ENCODE measurements at places on chromosomes 6 and 20.

DNA sequence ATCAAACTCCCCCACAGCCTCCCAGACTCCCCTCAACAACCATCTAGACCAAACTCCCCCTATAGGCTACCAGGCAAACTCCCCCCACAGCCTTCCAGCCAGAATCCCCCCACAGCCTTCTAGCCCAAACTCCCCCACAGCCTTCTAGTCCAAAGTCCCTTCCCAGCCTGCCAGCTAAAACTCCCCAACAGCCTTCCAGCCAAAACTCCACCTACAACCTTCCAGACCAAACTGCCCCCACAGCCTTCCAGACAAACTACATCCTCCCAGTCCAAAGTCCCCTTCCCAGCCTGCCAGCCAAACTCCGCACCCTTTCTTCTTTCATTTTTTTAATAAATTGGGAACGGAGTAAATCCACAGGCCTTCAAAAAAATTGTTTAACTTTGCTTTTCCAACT is 37.4 kb upstream of the SYNDIG1 start:
- no peak for DNase-seq

DNA sequence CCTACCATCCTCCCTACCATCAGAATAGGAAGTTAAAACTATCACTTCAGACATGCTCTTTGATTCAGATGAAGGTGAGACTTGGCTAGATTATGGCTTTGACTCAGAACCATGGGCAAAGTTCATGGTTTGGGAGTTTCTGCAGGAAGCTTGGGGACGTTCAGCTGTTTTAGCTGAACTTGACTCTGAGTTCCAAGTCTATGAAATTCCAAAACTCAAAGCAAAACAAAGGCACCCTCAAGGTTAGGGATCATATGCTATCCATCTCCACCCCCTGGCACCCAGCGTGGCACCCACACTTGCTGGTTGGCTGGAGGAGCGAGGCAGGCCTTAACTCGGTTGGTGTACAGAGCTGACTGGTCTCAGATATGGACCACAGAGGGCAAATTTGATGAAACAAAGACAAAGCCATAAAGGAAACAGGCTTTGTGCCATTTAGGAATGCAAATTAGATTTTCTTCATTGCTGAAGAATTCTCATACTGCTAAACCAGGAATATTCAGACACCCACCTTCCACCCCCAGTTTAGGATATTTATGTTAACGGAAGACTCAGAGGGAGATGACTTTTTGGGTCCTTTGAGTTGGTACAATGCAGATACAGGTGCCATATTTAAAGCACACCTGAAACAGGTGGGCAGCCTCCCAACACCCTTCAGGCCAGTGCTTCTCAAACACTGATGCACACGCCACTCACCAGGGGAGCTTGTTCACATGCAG is 88.4 kb upstream of the SLC22A16 start:
- DNase-seq: no peak

DNA sequence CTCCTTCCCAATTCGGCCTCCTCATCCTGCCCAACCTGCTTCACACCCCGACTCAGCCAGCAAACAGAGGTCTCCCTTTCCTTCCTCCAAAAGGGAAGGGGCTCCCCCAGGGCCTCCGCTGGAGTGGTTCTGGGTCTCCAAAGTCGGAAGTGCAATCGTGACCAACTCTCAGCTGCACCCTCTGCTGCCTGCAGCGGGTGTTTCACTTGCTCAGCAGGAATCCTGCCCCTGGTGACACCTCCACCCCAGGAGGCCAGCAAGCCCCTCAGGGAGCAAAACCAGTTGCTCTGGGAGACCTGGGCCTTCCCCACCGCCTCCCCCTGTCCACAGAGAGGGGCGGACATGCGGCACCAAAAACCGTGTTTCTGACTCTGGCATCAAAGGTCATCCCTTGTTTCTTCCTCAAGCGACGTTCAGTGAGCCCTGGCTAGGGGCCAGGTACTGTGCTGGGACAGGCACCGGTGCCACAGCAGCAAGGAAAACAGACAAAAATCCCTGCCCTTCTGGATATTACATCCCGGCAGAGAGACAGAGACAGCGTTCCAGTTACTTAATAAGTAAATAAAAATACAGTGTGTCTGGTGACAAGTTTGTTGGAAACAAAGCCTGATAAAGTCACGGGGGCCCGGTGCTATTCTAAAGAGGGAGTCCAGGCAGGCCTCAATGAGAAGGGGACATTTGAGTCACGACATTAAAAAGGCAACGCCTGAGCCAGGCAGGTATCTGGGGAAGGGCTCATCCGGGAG is 219.0 kb downstream of the BMP7 start:
- no peak for DNase-seq

DNA sequence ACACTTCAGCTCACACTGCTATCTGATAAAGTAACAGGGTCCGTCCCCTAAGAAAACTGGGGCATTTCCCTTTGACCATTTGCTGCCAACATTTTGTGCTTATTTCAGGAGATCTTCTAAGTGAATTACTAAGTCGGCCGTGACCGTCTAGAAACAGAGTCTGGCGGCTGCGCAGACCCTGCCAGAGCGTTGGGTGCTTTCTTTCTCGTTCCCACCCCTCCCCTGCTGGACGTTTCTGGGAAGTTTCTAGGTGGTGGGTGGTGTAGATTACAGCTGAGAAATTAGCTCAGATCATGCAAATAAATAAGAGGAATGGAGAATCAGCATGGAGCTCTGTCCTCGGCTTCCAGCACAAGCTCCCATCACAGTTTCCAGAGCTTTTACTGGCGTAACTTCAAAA is 128.1 kb downstream of the MYLK4 start:
- no peak for DNase-seq

DNA sequence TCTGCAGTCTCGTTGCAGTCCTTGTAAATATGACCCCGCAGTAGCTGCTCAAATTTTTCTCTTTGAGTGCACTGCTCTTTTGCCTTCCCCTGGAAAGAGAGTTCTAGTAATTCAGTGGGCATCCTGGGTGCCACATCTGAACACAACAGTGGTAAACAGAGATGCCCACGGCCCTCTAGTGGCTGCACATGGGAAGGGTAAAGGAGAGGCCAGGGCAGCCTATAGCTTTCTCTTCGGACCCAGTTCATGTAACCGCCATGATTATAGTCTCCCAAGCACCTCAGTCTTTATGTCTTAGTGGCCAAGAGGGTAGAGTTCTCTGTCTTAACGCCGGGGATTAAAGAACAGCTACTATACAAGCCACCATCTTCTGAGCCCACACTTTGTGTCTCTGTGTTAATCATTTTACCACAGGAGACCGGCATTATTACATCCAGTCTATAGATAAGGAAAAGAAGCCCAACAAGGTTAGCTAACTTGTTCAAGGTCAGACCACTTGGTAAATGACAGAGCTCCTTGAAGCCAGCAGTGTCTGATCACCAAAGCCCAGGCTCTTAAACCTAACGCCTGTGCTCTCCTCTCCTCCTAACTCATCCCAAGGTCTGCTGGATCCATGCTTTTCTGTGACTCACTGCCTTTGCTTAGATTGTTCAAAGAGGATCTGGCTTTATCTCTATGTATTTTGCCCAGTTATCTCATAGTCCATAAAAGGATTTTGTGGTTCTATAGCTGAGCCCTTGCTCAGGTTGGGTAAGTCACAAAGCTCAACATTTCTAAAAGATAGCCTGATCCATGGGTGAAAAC is 81.8 kb downstream of the ISM1 start:
- peak; percentile 19 for DNase-seq

DNA sequence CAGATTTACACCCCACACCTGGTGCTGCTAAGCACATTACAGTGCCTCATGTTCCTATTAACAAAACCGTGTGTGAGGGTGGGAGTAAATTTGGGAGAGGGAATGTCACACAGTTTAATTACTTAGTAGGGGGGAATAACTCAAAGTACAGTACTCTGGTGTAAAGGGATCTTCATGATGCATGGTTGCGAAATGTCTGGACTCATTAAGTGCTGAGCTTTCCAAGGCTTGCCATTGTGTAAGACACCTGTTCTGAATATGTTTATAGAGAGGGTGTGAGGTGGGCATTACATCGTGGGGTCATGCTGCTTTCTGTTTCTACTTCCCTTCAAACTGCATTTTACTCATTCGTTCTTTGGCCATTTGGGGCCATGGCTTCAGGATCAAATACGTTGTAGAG is 181.2 kb downstream of the ADGRG6 start:
- no peak for DNase-seq

- no peak for DNase-seq
Measured at GRCh38 chr20:37837924-37838323, 65.0 kb upstream of the VSTM2L start.

GRCh38 chr6:17863901-17864754 is 123.3 kb downstream of the KIF13A start:
- no peak for DNase-seq

GRCh38 chr6:139547122-139547776 is 172.8 kb upstream of the CITED2 start:
- no peak for DNase-seq

- DNase-seq: no peak
Measured at GRCh38 chr6:122098201-122098678, 301.2 kb upstream of the HSF2 start.

Data from germinal center (tissue), 1 donor.